Suppressor macrophage treated with lipopolysaccharide for 4 hours (primary cell): ENCODE measurements at places on chromosomes 4 and X.

GRCh38 chrX:68684291-68684918, 36.9 kb downstream of the STARD8 start:
- peak; percentile 58 for DNase-seq

DNA sequence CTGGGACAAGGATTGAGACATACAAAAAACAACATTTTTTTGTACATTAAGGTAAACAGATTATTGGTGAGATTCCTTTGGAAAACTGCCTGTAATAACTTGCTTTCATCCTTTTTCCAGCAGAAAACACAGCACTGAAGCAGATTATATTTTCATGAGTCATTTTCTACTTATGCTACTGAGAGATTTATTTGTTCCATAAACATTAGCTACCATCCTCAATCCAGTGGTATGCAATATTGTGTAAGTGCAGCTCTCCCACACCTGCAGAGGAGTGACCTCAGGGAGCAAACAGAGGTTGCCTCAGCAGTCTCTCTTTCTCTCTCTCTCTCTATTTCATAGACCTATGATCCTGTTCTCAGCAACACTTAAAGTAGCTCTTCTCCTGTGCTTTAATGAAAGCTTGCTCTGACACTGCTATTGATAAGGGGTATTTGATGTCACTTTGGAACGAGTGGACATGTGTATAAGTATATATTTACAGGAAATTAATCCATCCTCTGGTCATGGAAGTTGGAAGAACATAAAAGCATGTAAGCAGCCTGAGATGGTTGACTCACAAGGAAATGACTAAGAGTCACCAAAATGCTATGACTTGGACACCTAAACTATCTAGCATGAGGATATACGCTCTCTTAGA, 163.7 kb upstream of the SPANXC start:
- no peak for DNase-seq

DNA sequence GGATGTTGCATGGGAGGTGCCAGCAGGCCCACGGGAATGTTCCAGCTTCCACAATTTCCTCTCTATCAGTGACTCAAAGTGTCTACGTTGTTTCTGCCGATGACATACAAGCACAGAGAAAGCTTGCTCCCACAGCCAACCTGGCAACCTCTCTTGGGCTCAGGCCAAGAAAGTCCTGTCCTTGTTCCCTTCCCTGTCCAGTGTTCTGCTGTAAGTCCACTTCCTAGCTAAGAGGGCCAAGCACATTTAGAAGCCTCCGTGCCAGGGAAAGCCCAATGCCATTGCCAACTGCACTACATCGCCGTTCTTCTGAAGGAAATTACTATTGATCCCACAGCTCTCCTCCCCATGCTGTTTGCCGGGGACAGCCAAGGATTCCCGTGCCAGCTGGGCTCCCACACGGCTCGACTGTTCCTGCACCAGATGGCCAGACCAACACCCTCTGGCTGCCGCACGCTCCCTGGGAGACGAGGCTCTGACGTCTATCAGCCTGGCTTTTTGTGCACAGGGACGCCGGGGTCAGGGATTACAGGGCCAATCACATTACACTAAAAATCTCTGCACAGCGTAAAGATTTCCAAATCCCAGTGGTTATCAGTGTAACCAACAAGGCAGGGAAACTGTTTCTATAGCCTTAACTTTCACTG, 284.0 kb downstream of the BCOR start:
- no peak for DNase-seq

DNA sequence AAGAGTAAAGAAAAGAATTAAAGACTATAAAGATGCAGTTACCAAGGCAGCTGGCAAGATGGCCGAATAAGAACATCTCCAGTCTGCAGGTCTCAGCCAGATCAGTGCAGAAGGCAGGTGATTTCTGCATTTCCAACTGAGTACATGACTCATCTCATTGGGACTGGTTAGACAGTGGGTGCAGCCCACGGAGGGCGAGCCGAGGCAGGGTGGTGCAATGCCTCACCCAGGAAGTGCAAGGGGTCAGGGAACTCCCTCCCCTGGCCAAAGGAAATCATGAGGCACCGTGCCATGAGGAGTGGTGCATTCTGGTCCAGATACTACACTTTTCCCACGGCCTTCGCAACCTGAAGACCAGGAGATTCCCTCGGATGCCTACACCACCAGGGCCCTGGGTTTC, 20.5 kb downstream of the SPIN4 start:
- DNase-seq, result peak; percentile 49

DNA sequence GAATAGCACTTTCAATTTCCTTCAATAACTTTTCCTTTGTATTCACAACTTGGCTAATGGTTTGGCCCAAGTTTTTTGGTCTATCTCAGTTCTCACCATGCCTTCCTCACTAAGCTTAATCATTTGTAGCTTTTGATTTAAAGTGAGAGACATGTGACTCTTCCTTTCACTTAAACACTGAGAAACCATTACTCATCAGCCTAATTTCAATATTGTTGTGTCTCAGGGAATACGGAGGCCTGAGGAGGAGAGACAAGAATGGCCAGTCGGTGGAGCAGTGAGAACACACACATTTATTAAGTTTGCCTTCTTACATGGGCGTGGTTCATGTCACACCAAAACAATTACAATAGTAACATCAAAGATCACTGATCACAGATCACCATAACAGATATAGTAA, 56.7 kb downstream of the TSPAN5 start:
- no peak for DNase-seq

DNA sequence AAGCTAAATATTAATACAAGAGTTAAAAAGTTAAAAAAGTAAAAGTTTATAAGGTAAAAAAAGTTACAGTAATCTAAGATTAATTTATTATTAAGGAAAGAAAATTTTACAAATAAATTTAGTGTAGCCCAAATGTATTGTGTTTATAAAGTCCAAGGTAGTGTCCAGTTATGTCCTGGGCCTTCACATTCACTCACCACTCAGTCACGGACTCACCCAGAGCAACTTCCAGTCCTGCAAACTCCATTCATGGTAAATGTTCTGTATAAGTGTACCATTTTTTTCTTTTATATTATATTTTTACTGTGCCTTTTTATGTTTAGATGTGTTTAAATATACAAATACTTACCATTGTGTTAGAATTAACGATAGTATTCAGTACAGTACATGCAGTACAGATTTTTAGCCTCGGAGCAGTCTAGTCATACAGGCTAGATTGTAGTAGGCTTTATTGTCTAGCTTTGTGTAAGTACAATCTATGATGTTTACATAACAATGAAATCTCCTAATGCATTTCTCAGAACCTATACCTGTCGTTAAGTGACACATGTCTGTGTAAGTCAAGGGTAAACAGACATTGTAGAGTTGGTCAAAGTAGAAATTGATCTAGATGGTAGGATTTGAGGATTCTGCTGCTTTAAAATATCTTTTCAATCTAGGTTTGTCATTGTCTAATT, 197.7 kb downstream of the GC start:
- no peak for DNase-seq

DNA sequence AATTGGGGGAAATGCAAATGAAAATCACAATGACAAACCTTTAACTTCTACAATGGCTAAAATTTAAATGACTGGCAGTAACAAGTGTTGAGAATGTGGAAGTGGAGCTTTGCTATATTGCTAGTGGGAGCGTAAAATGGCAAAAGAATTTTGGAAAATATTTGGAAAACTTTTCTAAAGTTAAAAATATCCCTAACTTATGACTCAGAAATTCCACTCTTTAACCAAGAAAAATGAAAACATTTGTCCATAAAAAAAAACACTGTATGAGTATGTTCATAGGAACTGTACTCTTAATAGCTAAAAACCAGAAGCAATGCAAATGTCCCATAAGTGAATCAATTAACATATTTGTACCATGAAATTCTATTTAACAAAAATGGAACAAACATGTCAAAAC, 3.6 kb downstream of the TBCK start:
- no peak for DNase-seq
